T-helper 17 cell (primary cell): ENCODE measurements at places on chromosomes 5 and 9.

DNA sequence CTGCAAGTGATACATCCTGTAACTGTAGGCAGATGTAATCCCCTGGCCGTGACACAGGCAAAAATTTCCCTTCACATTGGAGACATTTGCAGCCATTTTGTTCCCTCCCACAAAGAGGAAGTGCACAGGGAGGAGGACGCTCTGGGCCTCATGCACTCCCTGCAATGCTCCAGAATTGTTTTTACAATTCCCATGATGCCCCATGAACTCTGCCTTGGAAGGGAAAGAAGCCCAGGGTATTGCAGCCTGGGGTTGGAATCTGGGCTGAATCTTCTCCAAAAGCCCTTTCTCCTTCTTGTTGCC, 491.7 kb downstream of the CCDC171 start:
- DNase-seq, result no peak

- DNase-seq, result no peak
Measured at GRCh38 chr5:76866503-76866902, 16.7 kb downstream of the S100Z start.

DNA sequence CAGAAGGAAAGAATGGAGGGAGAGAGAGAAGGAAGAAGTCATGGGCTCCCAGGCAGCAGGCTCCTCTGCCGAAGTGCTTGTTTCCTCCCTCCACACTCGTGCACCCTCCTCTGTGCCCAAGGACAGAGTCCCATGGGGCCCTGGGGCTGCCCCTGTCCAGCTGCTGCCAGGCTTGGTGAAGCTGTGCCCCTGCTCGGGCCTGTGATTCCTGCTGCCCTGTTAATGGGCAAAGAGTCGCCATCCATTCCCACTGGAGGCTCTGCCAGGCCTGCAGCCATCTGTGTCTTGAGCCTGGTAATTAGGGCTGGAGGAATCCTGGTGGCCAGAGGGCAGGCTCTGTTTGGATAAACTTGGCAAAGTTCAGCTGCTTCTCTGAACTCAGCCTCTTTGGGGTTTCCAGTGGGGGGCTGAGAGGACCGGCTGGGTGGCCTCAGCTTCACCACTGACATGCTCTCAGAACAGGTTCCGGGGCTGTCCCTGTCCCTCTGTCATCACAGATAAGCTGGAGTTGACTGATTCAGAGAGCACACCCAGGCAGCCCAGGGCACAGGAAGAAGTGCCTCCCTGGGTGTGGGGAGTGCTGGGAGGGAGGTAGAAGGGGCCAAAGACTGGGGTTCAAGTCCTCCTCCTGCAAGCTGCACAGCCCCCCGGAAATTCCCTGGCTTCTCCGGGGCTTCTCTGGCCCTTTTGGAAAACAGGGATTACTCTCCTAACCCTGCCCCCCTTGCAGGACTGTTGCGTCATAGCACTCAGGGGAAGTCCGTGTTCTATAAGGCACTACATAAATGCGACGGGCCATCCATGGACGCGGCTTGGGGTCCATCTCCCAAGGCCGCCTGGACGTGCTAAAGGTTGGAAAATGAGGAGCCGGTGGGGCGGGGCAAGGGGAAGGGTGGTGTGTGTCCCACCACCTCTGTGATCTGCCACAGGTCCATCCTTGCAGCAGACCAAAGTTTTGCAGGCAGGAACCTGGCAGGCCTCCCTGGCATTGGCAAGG, 154.8 kb downstream of the PAX5 start:
- no peak for DNase-seq

DNA sequence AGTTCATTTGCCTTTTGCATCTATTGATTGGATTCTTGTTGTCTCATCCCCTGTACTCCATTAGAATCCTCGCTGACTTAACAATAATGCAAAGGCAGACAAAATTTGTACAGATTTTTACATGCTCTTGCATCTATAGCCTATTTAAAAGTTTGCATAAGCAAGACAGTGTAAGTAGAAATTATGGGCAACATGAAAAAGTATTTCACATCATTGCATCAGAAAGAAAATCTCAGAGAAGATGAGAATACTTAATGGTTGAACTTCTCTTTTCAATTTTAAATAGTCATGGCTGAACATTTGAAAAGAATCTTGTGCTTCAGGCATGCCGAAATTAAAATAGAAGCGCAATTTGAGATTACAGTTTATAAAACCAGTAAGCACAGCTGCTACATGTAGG, 226.4 kb downstream of the EFNA5 start:
- DNase-seq, result no peak

- no peak for DNase-seq
Measured at GRCh38 chr5:95669540-95669939, 13.3 kb downstream of the SPATA9 start.

DNA sequence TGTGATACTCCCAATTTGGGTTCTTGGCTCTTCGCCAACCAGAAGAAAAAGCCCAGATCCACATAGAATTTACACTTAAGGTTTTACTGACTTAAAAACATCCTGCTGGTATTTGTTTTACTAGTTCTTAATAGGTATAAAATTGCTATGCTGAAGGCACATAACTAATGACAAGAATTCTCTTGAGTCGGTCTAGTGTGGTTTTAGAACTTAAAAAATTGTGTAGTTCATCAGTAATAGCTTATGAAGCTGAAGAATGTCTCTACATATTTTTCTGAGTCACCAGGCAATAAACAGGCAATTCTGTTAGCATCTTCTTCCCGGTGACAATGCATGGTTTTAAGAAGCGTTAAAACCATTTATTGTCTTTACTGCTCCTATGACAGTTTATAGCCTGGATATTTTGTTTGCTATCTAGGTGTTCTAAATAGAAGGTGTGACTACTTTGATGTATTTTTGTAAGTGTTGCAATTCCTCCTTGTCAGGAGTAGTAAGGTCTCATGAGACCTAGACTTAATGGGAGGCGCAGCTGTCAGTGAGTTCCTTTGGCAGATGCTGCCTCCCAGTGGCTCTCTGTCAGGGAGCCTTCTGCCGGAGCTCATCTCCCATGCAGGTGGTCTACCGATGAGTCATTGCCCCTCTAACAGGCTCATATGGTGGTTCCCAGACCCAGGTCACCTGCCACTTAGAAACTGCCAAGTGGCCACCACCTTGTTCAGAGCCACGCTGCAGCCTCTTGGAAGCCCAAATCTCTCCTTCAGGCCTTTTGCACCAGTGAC, 173.8 kb downstream of the MAST4 start:
- no peak for DNase-seq

- DNase-seq, result no peak
Measured at GRCh38 chr5:123294544-123294943, 128.7 kb downstream of the CEP120 start.

DNA sequence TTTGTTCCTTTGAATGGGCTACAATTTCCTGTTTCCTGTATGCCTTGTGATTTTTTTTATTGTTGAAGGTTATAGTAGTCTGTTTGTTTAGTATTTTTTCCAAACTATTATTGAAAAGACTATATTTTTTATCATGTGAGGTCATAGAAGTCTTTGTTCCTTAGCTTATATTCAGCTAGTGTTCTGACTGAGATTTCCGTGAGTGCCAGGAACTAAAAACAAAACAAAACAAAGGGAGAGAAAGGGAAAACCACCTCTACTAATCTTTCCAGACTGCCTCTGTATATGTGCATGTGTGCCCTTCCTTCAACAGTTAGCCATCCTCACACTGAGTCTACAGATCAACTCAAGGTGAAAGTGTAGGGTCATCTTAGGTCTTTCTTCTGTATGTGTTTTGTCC, 79.0 kb downstream of the OSTF1 start:
- DNase-seq, result no peak

GRCh38 chr5:142644640-142645361, 41.1 kb downstream of the FGF1 start:
- DNase-seq, result no peak

GRCh38 chr5:59095480-59095879, 512.6 kb downstream of the RAB3C start:
- DNase-seq, result no peak

DNA sequence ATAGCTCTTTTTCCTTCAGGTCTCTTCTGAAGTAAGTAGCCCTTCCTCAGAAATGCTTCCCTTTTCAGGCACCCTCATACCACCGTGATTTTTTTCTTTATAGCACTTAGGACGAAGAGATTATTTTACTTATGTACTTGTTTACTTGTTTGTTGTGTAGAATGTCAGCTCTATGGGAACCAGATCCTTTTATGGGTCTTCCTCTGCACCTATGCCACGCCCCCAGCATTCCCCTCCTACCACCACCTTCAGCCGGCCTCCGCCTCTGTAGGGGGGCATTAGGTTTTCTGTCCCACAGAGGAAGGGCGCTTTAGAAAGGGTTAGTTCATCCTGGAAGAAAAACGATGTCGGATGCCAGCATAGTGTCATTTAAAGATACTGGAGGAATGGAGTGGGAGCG, 1.8 kb downstream of the CDKN2B-AS1 start:
- no peak for DNase-seq

- DNase-seq, result no peak
Measured at GRCh38 chr5:106258591-106259125, 1412.1 kb downstream of the EFNA5 start.

DNA sequence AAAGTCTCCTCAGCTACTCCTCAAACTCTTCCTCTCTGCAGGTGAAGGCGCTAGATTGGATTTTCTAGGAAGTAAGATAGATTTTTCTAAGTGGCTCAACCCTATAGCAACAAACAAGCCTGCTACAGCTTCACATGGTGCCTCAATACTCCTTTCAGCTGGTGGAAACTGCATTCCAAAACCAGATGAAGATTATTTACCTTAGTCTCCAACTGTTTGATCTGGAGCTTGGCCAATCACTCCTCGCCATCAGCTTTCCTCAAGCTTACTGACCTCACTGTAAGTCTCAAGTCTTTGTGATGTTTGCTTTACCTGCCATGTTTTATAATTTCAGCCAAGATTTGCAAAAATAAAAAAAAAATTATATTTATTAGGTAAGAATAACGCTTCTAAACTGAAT, 622.4 kb downstream of the CHSY3 start:
- DNase-seq, result no peak

DNA sequence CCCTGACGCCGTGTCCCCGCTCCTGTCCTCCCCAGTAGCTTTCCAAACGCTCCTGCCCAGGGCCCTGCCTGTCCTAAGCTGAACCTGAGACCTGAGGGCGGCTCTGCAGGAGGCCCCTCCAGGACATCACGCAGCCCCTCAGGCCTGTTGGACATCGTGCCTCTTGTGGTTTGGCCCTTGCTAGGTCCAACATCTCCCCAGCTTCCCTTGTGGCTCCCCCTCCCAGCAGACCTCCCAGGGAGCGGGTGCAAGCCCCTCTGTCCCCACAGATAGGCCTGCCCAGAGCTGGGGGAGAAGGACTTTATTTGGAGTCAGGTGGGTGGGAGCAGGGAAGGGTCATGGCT, 4.1 kb downstream of the OBP2B start:
- DNase-seq, result no peak

GRCh38 chr5:149693021-149693420, 37.1 kb upstream of the PPARGC1B start:
- DNase-seq, result no peak

DNA sequence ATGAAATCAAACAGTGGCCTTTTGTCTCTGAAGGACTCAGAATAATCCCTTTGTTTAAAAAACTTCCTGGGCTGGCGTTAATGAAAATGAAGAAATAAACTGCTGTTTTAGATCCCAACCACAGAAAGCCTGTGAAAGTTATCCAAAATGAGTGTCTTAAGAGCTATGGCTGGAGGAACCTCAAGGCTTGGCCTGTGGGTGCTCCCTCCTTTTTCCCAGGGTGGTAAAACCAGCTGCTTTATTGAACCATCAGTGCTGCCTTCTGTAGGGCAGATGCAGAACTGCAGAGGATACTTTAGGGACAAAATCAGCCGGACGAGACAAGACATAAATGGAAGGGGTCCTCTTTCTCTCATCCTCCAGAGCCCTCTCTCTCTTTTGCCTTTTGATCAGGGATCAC, 100.9 kb downstream of the SMARCA2 start:
- no peak for DNase-seq

DNA sequence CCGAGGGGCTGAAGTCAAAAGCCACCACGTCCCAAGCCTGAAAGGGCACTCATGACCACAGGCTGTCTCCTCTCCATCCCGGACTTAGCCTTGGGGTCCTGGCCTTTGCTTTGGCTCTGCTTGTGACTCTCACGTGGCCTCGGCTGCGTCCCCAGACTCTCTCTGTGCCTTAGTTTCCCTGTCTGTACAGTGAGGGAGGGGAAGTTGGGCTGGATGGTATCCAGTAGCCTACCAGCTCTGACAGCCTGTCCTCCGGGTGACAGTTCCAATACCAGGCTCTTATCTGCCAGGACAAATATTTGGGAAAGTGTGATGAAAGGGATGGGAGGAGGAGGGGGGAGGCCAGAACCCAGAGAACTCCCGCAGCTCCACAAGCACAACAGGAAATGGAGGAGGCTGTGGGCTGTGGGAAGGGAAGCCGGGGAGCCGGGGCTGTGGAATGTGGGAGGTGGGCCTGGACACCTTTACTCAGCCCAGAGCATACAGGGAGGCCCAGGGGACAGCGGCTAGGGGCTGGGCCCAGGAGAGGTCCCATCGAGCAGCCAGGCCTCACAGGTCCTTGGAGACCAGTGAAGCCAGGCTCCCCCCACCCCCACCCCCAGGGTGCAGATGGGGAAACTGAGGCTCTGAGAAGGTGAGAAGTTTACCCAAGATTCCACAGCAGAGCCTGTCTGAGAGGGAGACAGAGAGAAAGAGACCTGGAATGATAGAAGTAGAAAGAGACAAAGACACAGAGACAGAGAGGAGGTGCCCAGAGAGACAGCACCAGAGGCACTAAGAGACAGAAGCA, 18.3 kb downstream of the PDGFRB start:
- no peak for DNase-seq

DNA sequence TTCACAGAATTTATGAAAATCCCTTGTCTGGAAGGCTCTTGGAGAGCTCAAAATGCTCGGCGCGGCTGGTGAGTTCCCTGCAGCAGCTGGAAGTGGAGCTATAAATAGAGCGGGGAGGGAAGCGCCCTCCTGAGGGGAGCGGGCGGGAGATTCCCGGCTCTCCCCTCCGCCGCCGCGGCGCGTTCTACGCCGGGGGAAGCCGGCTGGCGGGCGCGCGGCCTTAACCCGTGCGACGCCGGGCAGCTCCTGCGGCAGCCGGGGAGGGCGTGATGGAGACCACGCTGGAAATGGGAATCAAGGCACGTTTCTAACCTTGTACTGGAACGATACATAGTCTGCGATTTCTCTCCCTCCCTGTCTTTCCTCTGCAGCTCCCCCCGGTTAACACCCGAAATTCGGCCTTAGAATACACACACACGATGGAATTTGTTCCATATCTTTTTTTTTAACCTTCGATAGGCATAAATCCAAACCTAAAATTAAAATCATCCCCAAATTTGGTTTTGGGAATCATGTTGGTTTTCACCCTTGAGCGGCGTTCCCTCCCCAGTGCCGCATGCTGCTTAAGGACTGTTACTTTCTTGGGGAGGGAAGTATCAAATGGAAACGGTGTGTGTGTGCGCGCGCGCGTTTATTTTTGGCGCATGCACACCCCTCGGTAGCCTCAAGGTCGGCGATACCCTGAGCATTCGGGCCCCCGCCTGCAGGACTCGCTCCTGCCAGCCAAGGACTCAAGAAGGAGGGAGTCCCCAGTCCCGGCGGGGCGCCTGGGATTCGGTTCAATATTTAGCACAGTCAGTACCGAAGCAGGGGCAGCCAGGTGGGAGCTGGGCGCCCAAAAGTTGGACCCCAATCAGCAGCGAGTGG, 306.3 kb upstream of the KCNN2 start:
- no peak for DNase-seq

- DNase-seq, result no peak
Measured at GRCh38 chr5:127079994-127080491, 6.7 kb upstream of the C5orf63 start.

GRCh38 chr9:91111876-91112275, 249.8 kb downstream of the AUH start:
- no peak for DNase-seq
